Activated CD4-positive, alpha-beta T cell treated with anti-CD3 and anti-CD28 coated beads for 24 hours (primary cell): ENCODE measurements at places on chromosomes 4 and X.

DNA sequence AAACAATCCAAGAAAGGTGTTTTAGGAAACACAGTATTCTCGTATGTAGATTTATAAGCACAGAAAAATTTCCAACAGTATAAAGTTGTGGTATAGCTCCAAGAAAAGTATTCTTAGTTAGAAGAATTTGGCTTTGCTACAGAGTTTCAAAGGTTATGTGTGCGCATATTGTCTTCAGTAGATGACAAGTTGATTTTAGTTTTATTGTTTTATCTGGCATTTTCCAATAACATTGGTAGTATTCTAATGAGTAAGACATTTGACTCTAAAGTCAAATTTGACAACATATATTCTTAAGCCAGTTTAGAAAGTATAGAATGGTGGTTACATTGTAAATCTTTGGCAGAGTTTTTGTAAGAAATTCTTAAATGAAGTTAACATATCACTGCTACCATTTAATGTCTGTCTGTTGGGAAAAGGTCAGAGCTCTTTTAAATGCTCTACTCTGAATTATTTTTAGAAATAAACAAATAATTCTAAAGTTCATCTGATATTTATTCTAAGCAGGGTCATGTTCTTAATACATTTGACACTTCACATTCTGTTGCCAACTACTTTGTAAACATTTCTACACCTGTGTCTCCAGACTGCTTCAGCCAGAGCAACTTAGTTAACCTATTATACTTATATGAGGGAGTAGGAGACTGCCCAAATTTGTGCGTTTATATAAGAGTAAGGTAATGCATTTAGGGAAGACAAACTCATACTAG lies 30.0 kb downstream of the CLCN3 start:
- no peak for DNase-seq

- no peak for DNase-seq
These were observed 92.2 kb downstream of the PALLD start for GRCh38 chr4:168588916-168589531.

DNA sequence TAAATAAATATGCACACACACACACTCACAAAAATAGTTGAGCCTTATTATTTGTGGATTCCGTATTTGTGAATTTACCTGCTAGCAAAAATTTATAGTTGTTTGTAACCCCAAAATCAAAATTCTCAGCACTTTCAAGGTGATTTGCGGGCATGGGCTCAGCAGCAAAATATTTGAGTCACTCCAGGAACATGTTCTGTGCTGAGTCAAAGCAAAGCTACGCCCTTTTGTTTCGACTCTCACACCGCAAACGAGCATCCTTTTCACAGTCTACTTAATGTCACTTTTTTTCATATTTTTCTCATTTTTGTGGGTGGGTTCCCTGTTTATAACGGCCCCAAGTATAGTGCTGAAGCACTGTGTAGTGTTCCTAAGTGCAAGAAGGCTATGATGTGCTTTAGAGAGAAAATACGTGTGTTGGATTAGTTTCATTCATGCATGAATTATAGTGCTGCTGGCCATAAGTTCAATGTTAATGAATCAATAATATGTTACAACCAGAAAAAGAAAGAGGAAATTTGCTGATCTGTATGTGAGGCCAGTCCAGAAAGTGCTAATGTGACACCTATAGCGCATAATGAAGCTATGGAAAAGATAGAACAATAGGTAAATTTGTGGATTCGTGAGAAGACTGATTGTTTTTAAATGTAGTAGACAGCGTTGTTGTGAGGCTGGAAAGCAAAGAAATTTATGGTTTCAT lies 723.2 kb upstream of the AGA start:
- no peak for DNase-seq

- DNase-seq = no peak
These were observed 155.8 kb downstream of the SH2D1A start for GRCh38 chrX:124502166-124502565.

- DNase-seq = no peak
These were observed 91.6 kb downstream of the TSPAN7 start for GRCh38 chrX:38652934-38653442.

DNA sequence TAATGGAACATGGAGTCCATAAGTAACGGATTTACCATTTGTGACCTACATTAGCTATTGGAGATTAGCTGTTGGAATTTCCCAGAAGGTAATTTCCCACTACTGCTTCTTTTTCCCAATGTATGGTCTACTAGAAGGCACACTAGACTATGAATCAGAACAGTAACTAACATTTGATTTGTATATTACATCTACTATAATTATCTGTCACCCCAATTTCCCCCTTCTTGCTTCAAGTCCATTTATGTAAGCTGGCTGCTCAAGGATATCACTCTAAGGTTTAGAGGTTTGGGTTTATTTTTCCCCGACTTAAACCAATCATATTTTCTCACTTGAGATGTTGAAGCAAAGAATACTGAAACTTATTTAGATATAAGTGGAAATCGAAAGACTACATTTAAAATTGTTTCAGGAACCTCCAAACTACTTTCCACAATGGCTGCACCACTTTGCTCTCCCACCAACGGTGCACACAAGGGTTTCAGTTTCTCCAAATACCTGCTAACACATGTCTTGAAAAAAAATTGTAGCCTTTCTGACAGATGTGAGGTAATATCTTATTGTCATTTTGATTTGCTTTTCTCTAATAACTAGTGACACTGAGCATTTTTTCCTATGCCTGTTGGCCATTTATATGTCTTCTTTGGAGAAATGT lies 33.3 kb upstream of the H2AZ1 start:
- no peak for DNase-seq

DNA sequence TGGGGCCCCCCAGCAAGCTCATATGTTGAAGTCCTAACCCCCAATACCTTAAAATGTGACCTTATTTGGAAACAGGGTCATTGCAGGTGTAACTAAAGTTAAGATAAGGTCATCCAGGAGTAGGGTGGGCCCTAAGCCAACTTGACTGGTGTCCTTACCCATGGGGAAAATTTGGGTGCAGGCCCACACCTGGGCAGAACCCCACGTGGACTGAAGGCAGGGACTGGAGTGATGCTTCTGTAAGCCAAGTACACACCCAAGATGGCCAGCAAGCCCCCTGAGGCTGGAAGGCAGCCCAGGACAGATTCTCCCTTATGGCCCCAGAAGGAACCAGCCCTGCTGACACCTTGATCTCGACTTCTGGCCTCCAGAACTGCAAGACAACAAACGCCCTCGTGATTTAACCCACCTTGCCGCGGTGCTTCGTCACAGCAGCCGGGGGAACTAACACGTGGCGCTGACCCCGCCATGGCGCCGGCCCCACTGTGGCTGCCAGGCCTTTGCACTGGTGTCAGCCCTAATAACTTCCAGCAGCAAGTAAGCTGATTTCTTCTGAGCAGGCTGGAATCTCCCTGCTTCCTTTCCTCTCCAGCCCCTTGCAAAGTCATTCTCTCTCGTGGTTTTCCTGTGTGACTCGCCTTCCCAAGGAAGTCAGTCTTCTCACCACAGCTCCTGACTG lies 23.2 kb upstream of the MXD4 start:
- no peak for DNase-seq

DNA sequence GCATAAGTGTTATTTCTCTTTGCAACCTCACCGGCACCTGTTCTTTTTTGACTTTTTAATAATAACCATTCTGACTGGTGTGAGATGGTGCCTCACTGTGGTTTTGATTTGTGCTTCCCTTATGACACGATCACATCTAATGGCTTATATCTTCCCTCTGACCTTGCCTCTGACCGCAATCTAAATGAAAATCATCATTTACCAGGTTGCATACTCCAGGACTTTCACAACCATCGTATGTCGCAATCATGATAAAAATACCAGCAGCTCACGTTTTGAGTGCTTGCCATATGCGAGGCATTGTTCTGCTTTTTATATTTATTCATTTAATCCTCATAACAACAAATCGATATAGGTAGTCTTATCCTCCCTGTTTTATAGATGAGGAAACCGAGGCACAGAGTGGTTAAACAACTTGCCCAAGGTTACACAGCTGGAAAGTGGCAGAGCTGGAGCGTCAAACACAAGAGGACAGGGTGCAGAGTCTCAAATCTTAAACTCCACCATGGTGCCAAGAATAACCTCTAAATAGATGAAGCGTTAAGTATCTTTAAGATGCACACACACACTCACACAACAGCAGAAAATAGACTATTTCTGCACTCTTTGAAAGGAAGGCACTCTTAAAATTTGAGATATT lies 102.2 kb downstream of the SEL1L3 start:
- no peak for DNase-seq

DNA sequence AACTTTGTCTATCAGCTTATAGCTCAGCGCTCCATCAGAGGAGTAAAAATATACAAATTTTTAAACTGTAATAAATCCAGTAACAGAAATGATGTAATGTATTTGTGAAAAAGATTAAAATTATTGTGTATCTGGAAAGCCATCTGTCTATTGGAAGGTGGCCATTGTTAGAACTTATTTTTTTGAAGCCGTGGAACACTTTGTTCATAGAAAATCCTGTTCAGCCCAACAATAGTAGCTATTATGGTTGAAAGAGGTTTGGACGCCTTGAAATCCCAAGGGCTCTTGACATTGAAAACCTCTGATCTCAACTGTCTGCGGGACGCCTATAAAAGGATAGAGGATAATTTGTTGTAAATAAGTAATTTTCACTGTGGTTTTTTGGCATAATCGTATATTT lies 98.3 kb downstream of the RAPGEF2 start:
- DNase-seq = no peak

DNA sequence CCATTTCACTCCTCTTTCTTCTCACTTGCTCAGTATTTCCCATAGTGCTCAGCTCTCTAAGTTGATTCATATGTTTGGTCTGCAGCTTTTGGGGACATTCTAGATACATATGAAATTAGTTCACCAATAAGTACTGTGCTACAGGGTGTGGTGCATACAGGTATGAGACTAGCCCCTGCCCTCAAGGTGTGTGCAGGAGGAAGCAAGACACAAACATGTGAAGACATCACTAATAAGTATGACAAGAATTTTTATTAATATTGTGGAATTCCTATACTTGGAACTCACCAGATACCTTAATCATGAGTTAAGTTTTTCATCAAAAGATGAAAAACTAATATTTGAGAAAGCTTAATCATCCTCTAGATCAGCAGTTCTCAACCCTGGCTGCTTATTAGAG lies 505.2 kb downstream of the ZNF674 start:
- DNase-seq = no peak

DNA sequence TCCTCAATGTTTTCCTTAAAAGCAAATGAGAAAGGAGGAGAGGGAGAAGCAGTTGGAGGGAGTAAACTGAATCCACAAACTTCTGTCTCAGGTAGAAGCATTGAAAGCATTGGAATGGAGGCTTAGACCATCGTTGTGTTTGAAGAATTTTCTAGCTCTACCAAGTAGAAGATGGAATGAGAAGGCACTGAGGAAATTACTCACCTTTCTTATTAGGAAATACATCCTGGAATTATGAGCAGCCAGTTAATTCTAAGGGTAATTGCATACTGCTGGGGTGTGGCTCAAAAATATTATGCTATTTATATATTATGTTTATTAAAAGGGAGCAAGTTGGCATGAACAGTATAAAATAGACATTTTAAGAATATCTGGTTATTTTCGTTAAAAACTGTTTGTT lies 12.9 kb downstream of the PGM2 start:
- DNase-seq = no peak

GRCh38 chr4:120886191-120886590 lies 36.3 kb downstream of the PRDM5 start:
- no peak for DNase-seq

- no peak for DNase-seq
These were observed 277.1 kb upstream of the PRKX start for GRCh38 chrX:3990569-3990968.

DNA sequence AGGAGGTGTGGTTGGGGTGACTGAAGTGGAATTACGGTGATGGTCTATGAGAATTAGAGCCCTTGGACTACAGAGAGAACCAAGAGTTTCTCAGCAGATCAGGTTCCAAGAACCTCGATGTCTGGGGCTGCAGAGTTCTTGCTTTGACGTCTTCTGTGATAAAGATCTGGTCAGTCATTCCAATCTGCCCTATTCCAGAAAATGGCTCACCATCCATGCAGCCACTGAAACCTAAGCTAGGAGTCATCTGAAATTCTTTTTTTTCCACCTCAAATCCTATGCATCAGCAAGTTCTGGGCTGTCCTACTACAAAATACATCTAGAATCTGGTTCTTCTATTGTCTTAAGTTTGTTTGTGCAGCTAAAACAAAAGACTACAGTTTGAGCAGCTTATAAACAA lies 254.4 kb upstream of the PGRMC2 start:
- DNase-seq = no peak

DNA sequence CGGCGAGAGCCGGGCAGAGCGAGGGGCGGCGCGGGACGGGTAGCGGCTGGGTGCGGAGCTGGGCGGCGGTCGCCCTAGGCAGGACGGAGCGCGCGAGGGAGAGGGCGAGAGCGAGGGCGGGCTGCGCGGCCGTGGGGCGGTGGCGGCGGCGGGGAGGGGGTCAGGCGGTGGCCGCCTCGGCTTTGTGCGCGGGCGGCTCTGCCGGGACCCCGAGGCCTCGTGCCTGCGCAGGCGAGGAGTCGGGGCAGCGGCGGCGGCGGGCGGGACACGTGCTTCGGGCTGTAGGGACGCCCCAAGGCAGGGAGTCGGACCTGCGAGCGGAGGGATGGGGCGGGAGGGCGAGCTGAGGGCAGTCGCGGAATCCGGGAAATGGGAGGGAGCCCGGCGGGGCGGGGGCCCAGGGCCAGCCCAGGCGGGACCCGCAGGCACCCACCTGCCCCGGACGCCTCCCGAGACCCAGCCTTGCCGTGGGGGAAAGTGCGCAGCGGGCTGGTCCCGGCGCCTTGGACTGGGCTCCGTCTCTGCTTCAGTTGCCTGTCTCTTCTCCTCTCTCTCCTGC lies 465 bp downstream of the BMPR1B start:
- DNase-seq = no peak

DNA sequence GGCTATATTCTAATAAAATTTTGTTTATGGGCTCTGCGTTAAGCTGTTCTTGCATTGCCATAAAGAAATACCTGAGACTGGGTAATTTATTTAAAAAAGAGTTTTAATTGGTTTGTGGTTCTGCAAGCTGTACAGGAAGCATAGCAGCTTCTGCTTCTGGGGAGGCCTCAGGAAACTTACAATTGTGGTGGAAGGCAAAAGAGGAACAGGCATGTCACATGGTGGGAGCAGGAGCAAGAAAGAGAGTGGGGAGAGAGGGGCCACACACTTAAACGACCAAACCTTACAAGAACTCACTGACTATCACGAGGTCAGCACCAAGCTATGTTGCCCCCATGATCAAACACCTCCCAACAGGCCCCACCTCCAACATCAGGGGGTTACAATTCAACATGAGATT lies 74.0 kb downstream of the FHDC1 start:
- DNase-seq = no peak

GRCh38 chrX:10158279-10159144 lies 1.7 kb downstream of the CLCN4 start:
- no peak for DNase-seq

DNA sequence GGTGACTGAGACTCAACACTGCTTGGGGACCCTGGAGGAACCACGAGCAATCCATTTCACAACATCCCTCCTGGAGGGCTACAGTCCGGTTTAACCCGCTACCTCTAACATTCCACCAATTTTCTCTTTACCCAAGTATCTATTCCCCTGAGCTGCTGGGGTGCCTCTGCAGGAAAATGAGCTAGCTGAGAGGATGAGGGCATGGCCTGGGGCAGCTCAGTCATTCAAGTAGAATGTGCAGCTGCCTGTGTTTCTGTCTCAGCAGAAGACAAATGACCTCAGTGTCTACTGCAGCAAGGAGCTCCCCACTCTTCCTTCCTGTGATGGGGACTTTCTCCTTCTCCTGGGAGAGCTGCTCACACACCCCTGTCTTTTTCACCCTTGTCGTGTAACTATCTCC lies 120.8 kb downstream of the ZNF518B start:
- no peak for DNase-seq

- DNase-seq = no peak
These were observed 427.1 kb upstream of the FAM47C start for GRCh38 chrX:36581030-36581429.

- DNase-seq = no peak
These were observed 147.4 kb downstream of the IL15 start for GRCh38 chr4:141783770-141784169.
